T-helper 2 cell treated with Interferon-gamma antibody and Interleukin-4, amounts not matched to agents 5 μg/mL and 100 μg/mL, for 36 hours (primary cell): ENCODE measurements at places on chromosomes 11 and 22.

- DNase-seq = no peak
These were observed 6.9 kb downstream of the FXYD6 start for GRCh38 chr11:117869604-117870003.

- no peak for DNase-seq
These were observed 1.9 kb downstream of the ZFTA start for GRCh38 chr11:63766531-63767235.

- DNase-seq = no peak
These were observed 38.7 kb downstream of the NARS2 start for GRCh38 chr11:78535920-78536319.

GRCh38 chr11:44515048-44515447 lies 50.4 kb upstream of the CD82 start:
- no peak for DNase-seq

DNA sequence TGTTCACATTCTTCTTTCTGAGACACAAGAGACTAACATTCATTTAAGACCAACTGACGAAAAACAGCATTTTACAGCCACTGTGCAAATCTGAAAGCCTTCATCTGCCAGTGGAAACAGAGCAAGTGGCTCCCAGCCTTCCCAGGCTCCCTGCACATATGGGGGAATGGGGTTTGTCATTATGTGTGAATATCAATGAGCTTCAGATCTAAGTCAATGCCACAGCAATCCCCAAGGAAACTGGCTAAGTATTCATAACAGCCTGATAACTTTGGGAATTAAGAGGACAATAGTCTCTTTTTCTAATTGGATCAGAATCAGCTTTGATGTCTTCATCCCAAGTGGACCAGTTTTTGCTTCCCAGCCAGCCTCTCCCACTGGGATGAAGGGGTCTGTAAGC lies 66.9 kb downstream of the ABTB2 start:
- DNase-seq = no peak

GRCh38 chr11:80822308-80822707 lies 1381.5 kb upstream of the TENM4 start:
- no peak for DNase-seq

DNA sequence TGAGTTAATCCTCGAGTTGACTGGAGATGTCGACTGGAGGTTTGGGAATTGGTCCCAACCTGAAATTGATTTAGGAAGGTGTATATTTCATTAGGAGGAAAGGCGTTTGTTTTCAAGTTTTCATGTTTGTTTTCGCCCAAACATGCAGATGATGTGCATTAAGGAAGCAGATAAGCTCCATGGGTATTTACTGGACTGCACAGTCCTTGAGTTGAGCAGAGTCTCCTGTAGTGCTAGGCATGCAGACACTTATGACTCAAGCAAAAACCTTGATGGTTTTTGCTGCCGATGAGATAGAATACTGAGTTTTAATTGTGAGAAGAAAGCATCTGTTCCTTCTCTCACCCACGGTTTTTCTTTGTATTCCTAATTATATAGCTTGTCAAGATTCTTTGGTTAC lies 27.9 kb downstream of the CABIN1 start:
- no peak for DNase-seq

DNA sequence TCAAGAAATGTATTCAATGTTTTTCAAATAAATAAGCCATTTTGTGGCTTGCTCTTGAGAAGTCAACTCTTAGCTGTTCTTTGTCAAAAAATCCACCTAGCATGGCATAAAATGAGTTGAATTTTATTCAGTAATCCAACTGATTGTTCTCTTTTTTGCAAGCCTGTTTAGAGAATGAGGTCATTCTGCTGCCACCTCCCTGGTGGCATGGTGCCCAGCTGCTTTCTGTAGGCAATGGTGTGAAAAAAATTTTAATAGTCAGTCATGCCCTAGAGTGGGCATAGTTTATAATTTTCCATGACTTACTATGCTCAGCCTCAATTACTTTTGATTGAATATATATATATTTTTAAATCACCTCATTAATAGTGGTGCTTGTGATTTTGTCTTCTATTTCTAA lies 177.2 kb downstream of the INSC start:
- no peak for DNase-seq
